Activated CD4-positive, alpha-beta T cell treated with anti-CD3 and anti-CD28 coated beads for 48 hours (primary cell): ENCODE measurements at places on chromosomes 1 and 21.
A peak's percentile ranks its signal among the peaks of the same experiment; 100 is the strongest.

DNA sequence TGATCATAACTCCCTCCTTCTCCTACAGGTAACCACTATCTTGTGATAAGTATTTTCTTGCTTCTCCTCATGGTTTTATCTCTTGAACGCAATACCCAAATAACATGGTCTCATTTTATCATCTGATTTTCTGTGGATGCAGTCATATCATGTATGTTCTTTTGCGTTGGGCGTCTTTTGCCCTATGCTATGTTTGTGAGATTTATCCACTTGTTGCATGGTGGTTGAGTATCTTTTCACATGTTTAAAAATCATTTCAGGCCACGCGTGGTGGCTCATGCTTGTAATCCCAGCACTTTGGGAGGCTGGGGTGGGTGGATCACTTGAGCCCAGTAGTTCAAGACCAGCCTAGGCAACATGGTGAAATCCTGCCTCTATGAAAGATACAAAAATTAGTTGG, 15.6 kb downstream of the PADI3 start:
- no peak for DNase-seq

GRCh38 chr1:21764615-21765423, 18.1 kb downstream of the USP48 start:
- peak; percentile 47 for DNase-seq

DNA sequence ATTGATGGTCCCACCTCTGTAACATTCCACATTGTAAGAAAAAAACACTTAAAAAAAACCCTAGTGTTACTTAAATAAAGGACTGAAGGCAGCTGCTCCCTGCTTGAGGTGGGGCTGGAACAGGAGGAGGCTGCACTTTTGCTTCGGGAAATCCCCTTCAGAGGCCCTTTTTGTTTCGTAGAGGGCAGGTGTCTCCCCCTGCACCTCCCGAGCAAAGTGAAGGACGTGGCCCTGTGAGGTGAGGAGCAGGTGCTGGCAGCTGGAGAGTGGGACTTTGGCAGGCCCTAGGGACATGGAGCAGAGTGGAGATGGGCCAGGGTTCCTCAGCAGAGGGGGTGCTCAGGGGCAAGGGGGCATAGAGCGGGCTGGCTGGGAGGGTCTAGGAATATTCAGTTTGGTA, 33.4 kb upstream of the WNT4 start:
- DNase-seq, result peak; percentile 49

DNA sequence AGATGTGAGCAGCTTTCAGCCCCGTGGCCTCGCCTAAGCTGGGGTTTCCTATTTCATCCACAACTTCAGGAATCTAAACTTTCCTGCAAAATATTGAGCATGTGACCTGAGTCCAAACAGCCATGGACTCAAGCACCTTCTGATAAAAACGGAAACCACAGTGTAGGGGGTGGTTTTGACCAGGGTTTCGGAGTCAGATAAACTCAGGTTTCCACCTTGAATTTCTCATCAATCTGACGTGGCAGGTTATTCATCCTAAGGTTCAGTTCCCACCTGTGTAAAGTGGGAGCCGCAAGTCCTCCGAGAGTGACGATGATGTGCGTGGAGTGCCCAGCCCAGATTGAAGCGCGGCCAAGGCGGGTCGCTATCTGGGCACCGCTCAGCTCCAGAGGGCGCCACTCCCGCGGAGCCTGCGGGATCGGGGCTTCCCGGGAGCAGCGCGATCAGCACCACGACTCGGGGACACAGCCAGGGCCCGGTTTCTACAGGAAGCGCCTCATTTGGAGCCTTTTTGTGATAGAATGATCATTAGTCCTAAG, 871 bp upstream of the ETS2 start:
- DNase-seq, result peak; percentile 59

- no peak for DNase-seq
Observed at GRCh38 chr1:229986737-229987337, 80.2 kb upstream of the GALNT2 start.

DNA sequence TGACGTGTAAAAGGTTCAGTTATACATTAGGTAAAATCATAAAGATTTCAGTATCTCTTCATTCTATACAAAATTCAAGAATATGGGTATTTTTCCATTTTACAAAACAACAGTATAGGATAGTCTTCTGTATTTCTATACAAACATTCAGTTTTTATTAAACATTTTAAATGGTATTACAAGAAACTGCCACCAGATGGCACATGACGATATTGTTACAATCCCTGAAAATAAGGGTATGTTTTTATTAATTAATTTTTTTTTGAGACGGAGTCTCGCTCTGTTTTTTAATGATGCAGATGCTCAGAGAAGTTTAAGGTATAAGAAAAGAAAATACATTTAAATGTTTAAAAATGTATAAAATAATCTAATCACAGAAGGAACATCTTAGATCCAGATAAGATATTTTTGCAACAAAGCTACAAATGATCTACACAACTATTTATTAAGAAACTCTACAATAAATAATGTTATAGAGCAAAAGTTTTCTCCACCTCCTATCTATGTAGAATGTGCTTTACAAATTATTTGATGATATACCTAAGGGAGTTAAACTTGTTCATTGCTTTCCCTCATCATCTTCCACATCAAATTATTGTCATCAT, 23.5 kb upstream of the RSBN1 start:
- DNase-seq, result no peak

DNA sequence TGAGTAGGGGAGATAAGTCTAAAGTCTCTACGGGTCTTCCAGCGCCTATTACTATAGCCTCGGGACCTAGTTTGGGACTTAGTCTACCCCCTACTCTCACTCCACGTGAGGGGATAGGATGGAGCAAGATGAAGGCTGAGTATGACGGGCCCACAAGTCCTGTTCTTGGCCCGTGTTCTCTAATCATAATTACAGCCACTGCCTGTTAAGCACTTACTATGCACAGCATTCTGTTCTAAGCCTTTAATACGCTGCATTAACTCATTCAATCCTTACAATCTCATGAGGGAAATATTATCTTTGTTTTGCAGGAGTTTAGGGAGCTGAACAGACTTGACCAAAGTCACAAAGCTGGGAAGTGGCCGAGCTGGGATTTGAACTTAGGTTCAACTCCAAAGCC, 23.9 kb upstream of the EPB41 start:
- no peak for DNase-seq
